ENCODE measurements at places on chromosomes 3 and 15.

- no peak for DNase-seq
- no peaks in the 10 kb centered on the region for H3K27me3 ChIP-seq
- H3K36me3 ChIP-seq = no peaks in the 10 kb centered on the region
- no peak overlapping the region for H3K4me3 ChIP-seq
- H3K27ac ChIP-seq = no peak overlapping the region
- H3K4me1 ChIP-seq = no peaks in the 10 kb centered on the region
Measured at GRCh38 chr3:106688464-106688863, 688.8 kb upstream of the CCDC54 start.

- peaks cover 18% of the 10 kb centered on the region for H3K4me1 ChIP-seq
- no peak overlapping the region for H3K27ac ChIP-seq
- no peaks in the 10 kb centered on the region for H3K36me3 ChIP-seq
- DNase-seq = no peak
- H3K4me3 ChIP-seq = peak overlapping the region; percentile 65
- peaks cover 83% of the 10 kb centered on the region for H3K27me3 ChIP-seq
Measured at GRCh38 chr3:98731720-98732285, 31.3 kb upstream of the ST3GAL6 start.

- no peaks in the 10 kb centered on the region for H3K36me3 ChIP-seq
- no peak overlapping the region for H3K4me3 ChIP-seq
- H3K4me1 ChIP-seq = no peaks in the 10 kb centered on the region
- H3K27ac ChIP-seq = no peak overlapping the region
- no peaks in the 10 kb centered on the region for H3K27me3 ChIP-seq
Measured at GRCh38 chr3:133258358-133258757, 141.5 kb upstream of the BFSP2 start.

DNA sequence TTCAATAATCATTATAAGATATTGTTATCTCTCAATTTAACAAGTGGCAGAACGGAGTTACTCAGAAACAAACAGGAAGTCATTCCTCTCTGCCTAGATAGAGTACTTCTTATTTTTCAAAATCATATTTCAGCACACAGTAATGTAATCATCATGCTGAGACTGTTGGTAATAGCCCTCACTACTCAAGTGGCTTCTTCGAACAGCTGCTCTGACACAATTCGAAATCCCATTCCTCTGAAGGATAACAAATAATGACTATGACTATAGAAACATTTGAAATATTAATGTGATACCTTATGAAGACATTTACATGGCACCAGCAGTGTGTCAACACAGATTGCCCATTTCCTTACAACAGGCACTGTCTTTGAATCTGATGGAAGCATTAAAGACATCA, 1249.8 kb downstream of the NSUN3 start:
- H3K36me3 ChIP-seq = no peaks in the 10 kb centered on the region
- DNase-seq = no peak
- no peak overlapping the region for H3K27ac ChIP-seq
- H3K4me1 ChIP-seq = no peaks in the 10 kb centered on the region
- H3K4me3 ChIP-seq = no peak overlapping the region

DNA sequence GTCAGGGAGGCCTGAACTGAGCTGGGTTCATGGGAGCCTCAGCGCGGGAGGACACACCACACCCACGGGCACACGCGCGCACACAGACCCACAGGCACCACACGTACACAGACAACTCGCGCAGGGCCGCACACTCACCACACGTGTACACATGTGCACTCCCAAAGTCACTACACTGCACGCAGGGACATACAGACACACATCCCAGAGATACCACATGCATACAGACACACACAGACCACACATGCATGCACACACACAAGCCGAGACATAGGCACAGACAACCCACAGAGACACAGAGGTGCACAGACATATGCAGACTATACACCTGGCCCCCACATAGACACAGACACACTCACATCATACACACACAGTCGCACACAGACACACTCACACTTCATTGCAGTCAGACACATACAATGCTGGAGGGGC, 1.1 kb upstream of the MGLL start:
- DNase-seq = no peak
- peak overlapping the region; percentile 53 for H3K4me3 ChIP-seq
- no peak overlapping the region for H3K27ac ChIP-seq

DNA sequence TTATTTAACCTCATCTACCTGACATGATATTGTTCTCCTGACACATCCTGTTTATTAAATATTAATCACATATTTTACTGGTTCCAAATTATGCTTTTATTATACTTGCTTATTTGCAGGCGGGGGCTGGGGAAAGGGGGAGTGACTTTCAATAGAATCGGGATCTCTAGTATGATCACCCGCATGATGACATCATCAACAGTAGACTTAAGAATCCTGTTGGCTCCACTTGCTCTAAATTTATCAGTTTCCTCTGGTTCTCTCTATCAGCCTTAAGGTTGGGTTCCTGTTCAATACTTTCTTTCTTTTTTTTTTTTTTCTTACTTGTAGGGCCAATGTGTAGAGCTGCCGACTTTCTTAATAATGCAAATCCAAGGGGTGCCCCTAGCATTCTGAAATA, 317.5 kb downstream of the BCHE start:
- no peak overlapping the region for H3K4me3 ChIP-seq
- no peaks in the 10 kb centered on the region for H3K27me3 ChIP-seq
- no peak for DNase-seq
- H3K36me3 ChIP-seq = no peaks in the 10 kb centered on the region
- no peaks in the 10 kb centered on the region for H3K4me1 ChIP-seq
- H3K27ac ChIP-seq = no peak overlapping the region

GRCh38 chr3:183313764-183314163, 60.7 kb downstream of the B3GNT5 start:
- H3K27ac ChIP-seq = no peak overlapping the region
- H3K36me3 ChIP-seq = peaks cover 3% of the 10 kb centered on the region
- peaks cover 12% of the 10 kb centered on the region for H3K4me1 ChIP-seq
- no peak for DNase-seq
- H3K27me3 ChIP-seq = peaks cover 4% of the 10 kb centered on the region
- H3K4me3 ChIP-seq = no peak overlapping the region

- H3K27me3 ChIP-seq = peaks cover 4% of the 10 kb centered on the region
- no peak overlapping the region for H3K4me3 ChIP-seq
- no peaks in the 10 kb centered on the region for H3K36me3 ChIP-seq
- no peak overlapping the region for H3K27ac ChIP-seq
- H3K4me1 ChIP-seq = peaks cover 2% of the 10 kb centered on the region
Measured at GRCh38 chr15:50145451-50145872, 26.4 kb upstream of the ATP8B4 start.

GRCh38 chr3:146468671-146469149, 651 bp downstream of the PLSCR2 start:
- peaks cover 14% of the 10 kb centered on the region for H3K4me1 ChIP-seq
- DNase-seq = no peak
- no peaks in the 10 kb centered on the region for H3K36me3 ChIP-seq
- peak overlapping the region; percentile 72 for H3K4me3 ChIP-seq
- no peaks in the 10 kb centered on the region for H3K27me3 ChIP-seq

GRCh38 chr3:98655666-98656065, 62.3 kb upstream of the CPOX start:
- H3K36me3 ChIP-seq = no peaks in the 10 kb centered on the region
- H3K27ac ChIP-seq = no peak overlapping the region
- no peak for DNase-seq
- H3K4me3 ChIP-seq = no peak overlapping the region
- H3K4me1 ChIP-seq = peaks cover 11% of the 10 kb centered on the region

DNA sequence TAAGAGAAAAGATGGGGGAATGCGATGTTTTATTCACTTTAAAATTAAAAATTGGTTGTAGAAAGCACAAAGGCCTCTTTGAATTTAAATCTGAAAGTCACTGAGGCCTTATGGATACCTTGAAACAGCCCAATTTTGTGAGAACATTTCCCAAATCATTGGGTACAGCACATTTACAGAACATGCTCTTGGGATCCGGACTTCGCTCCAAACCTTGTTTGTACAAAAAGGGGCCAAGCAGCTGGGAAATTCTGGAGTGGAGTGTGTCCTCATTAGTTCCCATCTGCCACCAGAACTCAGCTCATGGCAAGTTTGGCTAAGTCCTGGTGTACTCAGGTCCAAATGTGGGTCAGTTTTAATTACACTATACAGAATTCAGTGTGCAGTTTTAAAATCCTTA, 254.2 kb downstream of the ZBTB20 start:
- H3K27ac ChIP-seq = no peak overlapping the region
- no peak for DNase-seq
- H3K27me3 ChIP-seq = no peaks in the 10 kb centered on the region
- H3K4me1 ChIP-seq = no peaks in the 10 kb centered on the region
- H3K36me3 ChIP-seq = no peaks in the 10 kb centered on the region
- H3K4me3 ChIP-seq = no peak overlapping the region

DNA sequence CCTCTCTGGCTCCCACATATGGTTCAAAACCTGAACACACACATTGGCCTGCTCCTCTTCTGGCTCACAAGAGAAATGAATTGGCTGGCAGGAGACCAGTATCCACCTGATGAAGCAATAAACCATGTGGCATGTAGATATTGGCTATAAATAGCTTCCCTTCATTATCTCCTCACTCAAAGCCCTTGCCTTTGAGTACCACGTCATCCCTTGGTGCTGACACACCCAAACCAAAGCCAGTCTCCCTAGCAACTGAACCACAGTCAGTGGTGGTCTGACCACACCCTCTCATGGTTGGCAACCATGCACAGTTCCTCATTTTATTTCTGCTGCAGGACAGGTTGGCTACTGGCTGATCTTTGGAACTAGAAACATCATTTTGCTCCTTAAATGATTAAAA, 98.8 kb downstream of the ZNF621 start:
- no peaks in the 10 kb centered on the region for H3K4me1 ChIP-seq
- H3K27me3 ChIP-seq = peaks cover 35% of the 10 kb centered on the region
- no peak overlapping the region for H3K4me3 ChIP-seq

DNA sequence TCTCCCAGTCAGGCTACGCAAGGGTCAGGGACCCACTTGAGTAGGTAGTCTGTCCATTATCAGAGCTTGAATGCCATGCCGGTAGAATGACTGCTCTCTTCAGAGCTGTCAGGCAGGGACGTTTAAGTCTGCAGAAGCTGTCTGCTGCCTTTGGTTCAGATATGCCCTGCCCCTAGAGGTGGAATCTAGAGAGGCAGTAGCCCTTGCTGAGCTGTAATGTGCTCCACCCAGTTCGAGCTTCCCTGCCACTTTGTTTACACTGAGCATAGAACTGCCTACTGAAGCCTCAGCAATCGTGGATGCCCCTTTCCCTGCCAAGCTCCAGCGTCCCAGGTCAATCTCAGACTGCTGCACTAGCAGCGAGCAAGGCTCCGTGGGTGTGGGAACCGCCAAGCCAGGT, 57.5 kb upstream of the SETMAR start:
- no peaks in the 10 kb centered on the region for H3K27me3 ChIP-seq
- H3K4me3 ChIP-seq = no peak overlapping the region
- no peaks in the 10 kb centered on the region for H3K36me3 ChIP-seq
- H3K27ac ChIP-seq = no peak overlapping the region
- DNase-seq = no peak

Measured in activated naive CD4-positive, alpha-beta T cell treated with anti-CD3 and anti-CD28 coated beads, Interleukin-2, amount 10 ng/mL, durations not matched to agents 7 days and 5 days (primary cell).